ENCODE measurements at places on chromosomes 1 and 21.
A peak's percentile ranks its signal among the peaks of the same experiment; 100 is the strongest.

GRCh38 chr1:204879351-204879750 lies 8.7 kb downstream of the NFASC start:
- DNase-seq: no peak

DNA sequence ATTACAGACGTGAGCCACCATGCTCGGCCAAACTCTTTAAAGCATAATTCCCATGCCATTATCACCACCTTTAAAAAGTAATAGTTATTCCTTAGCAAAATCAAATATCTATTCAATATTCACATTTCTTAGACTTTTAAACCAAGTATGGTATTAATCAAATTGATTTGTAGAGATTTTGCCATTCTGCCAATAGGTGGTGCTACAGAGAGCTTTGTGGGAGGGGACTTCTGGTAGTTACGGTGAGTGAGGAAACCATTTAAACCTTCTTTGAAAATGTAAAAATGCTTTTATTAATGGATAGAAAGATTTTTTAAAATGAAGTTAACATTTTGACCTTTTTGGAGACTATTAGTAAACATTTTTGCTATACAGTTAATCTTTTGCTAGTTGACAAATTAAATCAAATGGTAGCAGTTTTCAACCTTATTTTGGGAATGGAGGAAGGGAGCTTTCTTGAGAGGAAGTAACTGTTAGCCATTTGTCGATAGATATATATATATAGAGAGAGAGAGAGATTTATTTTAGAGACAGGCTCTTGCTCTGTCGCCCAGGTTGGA lies 19.3 kb downstream of the IARS2 start:
- DNase-seq: peak; percentile 26

GRCh38 chr1:57036641-57037579 lies 71.1 kb upstream of the C8B start:
- DNase-seq: no peak

GRCh38 chr21:31671146-31671716 lies 11.7 kb downstream of the SOD1 start:
- DNase-seq: no peak

DNA sequence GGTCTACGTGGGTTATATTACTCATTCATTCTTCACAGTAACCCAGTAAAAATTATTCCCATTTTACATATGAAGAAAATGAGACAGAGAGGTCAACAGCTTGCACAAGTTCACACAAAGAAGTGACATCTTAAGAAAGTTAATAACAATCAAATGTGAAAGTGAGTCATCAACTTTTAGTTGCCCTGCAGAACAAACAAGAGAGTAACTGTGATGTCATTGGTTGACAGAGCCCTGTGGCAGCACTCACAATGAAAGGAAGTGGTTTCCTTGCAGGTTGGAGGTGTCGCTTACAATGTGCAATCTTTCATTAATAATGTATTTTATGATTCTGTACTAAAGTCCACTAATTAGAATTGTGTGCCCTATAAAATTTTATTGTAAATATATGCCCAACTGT lies 369.6 kb downstream of the RYR2 start:
- no peak for DNase-seq
